ENCODE measurements at places on chromosomes 7 and 10.

DNA sequence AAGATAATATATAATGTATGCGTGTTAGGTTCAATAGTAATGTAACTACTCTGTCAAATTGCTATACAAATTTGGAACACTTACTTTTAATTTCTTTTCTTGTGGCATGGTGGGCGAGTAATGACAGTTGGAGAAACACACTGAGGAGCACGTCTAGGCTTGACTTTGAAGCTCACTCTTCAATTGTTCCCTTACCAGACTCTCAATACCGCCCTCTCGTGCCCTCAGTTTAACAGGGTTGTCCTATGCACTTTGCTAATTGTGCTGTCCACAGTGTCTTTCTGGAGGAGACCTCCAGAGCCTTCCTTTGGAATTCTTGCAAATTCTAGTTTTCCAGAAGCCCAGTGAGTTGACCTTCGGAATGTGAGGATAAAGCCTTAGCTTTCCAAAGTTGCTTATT, 107.2 kb upstream of the RELN start:
- DNase-seq, result no peak

GRCh38 chr7:28960071-28960840, 2.1 kb upstream of the TRIL start:
- no peak for DNase-seq

DNA sequence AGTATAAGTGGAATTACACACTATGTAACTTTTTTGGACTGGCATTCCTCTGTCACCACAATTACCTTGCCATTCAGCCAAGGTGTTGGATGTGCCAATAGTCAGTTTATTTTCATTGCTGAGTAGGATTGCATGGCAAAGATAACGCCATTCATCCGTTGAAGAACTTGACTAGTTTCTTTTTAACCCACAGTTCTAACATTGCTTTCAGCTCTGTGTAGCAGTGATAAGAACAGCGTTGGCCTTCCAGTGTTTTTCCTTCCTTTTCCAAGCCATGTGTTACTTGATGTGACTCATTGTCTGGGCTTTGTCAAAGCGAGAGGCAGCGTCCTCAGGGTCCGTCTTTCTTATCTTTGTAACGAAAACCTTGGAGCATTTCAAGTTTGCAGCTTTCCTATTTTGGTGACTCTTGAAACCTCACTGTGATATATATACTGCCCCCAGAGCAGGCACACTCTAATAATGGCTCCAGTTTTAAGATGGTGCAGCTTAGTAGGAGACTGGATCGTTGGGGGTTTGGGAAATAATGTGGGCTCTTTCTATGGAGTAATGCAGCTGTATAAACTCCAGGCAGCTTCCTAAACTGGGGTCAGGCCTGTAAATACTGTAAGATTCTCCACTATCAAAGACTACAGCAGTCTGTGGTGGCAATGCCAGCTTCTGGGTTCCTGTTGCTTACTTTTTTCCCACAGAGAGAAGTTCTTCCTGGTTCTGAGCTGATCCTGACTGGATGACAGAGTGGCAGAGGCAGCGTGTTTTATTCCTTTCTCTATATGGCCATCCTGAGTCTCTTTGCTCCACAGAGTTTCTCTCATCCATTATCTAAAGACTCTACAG, 41.7 kb downstream of the AKR1E2 start:
- DNase-seq, result no peak

DNA sequence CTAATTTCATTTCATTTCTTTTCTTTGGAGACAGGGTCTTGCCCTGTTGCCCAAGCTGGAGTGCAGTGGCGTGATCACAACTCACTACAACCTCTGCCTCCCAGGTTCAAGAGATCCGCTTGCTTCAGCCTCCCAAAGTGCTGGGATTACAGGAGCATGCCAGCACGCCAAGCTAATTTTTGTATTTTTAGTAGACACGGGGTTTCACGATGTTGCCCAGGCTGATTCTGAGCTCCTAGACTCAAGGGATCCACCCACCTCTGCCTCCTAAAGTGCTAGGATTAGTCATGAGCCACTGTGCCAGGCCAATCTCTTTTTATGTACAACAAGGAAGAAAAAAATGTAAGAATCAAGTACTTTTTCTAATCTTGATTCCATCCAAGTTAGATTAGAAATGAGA, 10.7 kb upstream of the KMT2E start:
- DNase-seq, result no peak

DNA sequence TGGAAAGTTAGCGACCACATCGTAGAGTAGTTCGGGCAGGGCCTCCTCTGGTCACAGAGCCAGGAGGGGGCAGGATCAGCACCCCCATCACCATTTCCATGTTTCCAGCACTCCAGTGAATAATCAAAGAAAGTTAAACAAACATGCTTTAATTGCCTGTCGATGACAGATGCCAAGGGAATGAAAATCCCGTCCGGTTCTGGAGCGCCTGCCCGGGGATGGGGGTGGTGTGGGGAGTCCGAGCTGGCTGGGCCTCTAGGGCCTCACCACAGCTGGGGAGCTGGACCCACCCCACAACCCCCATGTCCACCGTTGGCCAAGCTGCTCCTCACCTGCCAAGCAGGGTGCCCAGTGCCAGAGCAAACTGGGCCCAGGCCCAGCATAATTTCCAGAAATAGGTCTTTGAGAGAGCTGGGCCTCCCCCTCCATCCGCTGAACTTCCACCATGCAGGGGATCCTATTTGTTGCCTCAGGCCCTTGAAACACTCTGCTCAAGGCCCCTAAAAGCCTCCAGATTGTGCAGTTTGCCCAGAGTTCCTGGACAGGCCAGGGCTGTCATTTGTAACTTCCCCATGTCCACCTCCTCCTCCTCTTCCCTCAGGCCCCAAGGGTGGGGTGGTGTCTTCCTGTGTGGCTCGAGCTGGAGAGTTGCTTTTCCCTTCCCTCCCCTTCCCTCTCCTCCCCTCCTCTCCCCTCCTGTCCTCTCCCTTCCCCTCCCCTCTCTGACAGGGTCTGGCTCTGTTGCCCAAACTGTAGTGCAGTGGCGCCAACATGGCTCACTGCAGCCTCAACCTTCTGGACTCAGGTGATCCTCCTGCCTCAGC, 101.0 kb downstream of the MYL10 start:
- DNase-seq, result no peak

- DNase-seq, result no peak
Observed at GRCh38 chr7:93851536-93851935, 39.0 kb downstream of the TFPI2 start.

GRCh38 chr7:106265133-106265532, 19.6 kb downstream of the NAMPT start:
- DNase-seq, result no peak

GRCh38 chr7:149175150-149175549, 20.2 kb upstream of the ZNF282 start:
- DNase-seq, result no peak
